ENCODE measurements at places on chromosomes 7 and 10.

- no peak for DNase-seq
Observed at GRCh38 chr7:44403775-44404174, 78.4 kb upstream of the CAMK2B start.

- DNase-seq: no peak
Observed at GRCh38 chr7:97016381-97017191, 8.0 kb downstream of the DLX5 start.

DNA sequence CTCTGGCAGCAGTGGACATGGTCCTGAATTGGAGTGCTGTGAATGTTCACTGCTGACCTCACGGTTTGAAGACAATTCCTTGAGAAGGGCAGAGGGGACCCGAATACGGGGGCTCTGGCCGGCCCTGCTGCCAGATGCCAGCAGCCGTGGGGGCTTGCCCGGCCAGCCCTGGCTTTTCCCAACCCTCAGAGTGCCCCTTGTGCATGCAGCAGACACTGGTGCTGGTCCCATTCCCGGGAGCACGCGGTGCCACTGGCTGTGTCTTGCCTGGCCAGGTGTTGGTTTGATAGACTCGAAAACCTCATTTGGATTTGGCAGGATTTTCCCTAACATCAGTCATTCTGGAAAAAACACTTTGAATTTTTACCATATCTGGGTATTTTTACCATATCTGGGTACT lies 49.1 kb downstream of the LHPP start:
- no peak for DNase-seq

DNA sequence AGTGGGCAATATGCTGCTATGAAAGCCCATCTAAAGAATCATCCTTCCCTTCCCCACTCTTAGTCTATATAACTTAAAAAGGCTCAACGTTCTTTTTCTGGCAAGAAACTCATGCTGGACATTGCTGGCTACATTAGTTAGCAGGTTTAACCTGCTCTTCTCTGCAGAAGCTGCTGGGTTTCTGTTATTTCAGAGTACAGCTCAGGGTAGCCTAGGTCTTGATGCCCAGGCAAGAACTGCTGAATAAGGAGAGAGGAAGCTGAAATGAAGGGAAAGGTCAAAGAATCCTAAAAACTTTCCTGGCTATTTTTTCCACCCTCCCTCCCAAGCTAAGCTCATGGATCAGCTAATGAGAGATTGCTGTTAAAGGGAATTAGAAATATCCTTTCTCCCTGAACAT lies 79.4 kb downstream of the ANKIB1 start:
- no peak for DNase-seq

GRCh38 chr10:87838650-87839049 lies 20.6 kb upstream of the ATAD1 start:
- no peak for DNase-seq

GRCh38 chr7:44110719-44111635 lies 6.8 kb downstream of the AEBP1 start:
- no peak for DNase-seq

GRCh38 chr7:94289071-94289470 lies 105.6 kb upstream of the COL1A2 start:
- no peak for DNase-seq

All from activated CD4-positive, CD25-positive, alpha-beta regulatory T cell (primary cell).